ENCODE measurements at places on chromosomes 11 and 22.

GRCh38 chr11:114259551-114259983 is 36.6 kb upstream of the NNMT start:
- DNase-seq, result no peak

DNA sequence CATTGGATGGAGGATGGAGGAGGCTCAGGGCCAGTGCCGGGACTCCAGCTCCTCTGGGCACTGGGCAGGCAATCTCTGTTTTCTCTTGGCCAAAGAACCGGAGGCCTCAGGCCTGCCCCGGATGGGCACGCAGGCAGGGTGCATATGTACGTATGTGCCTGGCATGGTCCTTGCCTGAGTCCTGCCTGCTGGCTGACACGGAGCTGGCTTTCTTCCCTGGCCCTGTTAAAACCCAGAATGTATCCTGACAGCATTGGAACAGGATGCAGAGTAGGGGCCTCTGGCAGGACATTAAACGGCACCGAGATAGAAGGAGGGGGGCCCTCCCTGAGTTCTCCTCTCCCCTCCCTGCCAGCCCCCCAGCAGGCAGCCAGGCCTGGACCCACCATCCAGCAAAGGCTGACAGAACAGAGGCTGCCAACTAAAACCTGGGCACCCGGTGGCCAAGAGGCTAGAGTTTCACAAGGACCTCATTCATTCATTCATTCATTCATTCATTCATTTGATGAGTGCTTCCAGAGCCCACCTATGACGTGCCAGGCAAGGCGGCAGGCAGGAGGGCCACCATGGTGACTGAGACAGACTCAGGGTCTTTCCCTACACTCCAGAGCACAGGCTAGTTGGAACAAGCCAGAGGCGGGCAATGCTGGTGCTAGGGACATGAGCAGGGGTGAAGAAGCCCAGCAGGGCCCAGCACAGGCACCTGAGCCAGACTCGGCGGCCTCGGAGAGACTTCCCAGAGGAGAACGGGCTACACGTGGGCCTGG is 28.8 kb downstream of the FLRT1 start:
- no peak for DNase-seq

- no peak for DNase-seq
Measured at GRCh38 chr11:69392104-69392653, 89.3 kb upstream of the LINC01488 start.

DNA sequence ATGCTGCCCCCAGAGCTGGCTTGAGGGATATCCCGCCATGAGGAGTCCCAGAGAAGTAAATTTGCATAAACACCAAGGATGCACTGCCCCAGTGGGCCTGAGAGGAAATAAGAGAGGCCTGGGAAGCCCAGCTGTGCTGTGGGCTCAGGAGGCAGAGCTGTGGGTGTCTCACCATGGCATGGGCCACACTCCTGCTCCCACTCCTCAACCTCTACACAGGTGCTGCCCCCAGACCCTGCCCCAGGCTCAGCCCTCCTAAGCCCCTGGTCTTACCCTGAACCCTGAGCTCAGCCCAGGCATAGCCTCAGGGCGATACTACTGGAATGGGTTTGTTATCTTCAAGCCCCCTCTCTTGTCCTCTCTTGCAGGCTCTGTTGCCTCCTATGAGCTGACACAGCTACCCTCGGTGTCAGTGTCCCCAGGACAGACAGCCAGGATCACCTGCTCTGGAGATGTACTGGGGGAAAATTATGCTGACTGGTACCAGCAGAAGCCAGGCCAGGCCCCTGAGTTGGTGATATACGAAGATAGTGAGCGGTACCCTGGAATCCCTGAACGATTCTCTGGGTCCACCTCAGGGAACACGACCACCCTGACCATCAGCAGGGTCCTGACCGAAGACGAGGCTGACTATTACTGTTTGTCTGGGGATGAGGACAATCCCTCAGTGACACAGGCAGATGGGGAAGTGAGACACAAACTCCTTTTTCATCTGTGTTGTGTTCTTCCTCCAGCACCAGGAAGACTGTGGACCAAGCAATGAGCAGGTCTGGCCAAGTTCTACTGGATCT is 59.9 kb downstream of the GGTLC2 start:
- DNase-seq, result no peak

GRCh38 chr11:73875840-73876239 is 806 bp downstream of the COA4 start:
- DNase-seq, result no peak

DNA sequence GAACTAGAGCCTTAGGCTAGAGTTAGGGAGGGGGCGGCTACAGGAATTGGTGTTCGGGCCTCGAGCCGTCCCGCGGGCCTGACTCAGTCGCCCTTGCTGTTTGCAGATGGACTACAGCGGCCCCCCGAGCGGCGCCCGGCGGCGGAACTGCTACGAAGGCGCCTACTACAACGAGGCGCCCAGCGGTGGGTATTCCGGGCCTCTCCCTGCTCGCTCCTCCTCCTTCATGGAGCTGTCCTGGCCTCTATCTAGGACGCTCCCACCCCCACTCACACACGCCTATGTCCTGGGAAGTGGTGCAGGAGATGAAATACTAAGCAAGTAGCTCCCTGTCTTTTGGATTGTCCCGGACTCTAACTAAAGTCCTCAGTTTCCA is 1.4 kb downstream of the MYOD1 start:
- no peak for DNase-seq

GRCh38 chr11:88515002-88515401 is 177.5 kb upstream of the CTSC start:
- DNase-seq, result no peak

- DNase-seq, result no peak
Measured at GRCh38 chr11:85946221-85946620, 91.0 kb downstream of the CCDC83 start.

GRCh38 chr11:103325686-103326069 is 216.5 kb downstream of the DYNC2H1 start:
- DNase-seq, result no peak

DNA sequence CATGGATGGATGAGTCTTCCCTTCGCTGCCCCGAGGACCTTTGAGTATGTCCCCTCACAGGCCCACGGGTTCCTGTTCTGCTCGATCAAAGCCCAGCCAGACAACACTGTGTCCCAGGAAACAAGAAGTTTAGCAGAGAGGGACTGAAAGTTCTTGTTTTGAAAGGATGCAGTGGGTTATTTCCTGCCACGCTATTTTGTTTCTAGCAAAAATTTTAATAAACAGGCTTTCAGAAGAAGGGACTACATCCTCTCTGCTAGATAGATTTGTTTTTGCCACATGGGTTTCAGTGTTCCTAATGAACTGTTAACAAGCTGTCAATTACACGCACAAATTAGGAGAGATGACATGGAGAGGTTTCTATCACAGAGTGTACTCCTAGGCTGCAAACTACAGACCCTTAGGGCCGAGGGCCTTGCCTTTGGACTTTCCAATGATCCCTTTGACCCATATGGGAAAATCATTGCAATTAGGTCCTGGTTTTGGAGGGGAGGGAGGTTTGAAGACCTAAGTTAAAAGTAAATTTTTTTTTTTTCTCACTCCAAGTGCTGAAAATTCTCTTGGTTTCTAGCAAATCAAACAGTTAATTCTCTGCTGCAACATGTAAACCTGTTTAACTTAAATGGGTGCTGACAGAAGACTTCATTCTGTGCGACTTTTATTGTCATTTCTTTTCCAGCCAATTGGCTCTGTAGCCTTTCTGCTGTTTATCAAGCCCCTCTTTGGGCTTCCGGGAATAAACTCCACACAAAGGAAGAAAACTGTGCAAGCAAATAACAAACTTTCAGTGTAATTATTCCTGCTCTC is 81.4 kb downstream of the RCN1 start:
- no peak for DNase-seq

DNA sequence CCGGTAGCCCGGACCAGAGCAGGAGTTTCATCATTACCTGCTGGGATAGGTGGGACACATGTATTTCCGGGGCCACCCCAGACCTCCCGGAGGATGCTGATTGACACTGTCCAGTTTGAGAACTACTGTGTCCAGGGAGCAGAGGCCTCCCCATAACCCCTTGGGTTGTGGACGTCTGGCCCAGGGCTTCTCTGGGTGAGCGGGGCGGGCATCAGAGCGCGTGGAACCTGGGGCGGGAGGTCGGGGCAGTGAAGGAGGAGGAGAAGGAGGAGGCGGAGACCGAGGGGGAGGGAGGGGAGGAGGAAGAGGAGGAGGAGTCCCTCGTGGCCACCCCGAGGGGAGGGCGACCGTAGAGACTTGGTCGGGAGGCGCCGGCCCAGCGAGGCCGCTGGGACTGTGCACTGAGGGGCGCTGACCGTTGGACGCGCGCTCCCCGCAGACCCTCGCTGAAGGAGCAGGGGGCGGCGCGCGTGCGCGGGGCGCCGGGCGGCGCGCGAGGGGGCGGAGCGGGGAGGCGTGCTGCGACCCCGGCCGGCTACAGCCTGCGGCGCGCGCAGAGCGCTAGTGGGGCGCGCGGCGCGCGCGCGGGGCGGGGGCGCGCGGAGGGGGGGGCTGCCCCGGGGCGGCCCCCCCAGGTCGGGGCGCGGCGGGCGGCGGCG is at the start of gene GRK3:
GRK3 (plus strand) TSS at position 356 of the 659 bp plus-strand sequence. CDS start 366 bp downstream, outside the sequence.
- DNase-seq, result peak; percentile 57

GRCh38 chr11:122745111-122745510 is 89.6 kb downstream of the UBASH3B start:
- DNase-seq, result no peak

DNA sequence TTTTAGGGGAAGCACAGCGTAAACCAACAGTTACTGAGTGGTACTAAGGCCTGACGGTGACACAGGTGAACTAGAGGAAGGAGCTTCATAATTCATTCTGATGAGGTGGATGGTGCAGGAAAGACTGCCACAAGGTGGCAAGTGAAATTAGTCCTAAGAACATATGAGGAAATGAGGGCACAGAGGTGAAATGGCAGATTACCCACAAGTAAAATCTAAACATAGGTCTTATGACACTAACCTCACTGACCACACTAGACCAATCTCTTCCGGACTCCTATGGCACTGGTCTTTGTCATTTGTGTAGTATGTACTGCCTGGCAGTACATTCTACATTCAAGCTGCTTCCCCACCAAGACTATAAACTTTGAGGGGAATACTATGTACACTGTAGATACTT is 20.2 kb downstream of the GAB2 start:
- DNase-seq, result no peak

- no peak for DNase-seq
Measured at GRCh38 chr22:49018601-49019000, 809.1 kb downstream of the BRD1 start.

DNA sequence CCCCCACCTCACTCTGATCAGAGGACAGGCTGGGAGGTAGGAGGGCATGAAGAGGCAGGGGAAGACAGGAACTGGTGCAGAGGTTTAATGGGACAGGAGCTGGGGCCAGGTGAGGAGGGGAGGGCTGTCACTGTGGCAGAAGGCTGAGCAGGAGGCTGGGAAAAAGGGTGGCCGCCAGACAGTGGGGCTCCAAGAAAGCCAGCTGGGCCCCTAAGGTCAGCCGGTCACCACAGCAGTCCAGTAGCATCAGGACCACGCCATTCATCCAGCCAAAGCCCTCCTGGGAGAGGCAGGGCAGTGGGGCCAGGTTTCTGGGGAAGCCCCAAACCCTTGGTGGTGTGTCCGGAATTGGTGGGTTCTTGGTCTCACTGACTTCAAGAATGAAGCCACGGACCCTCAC is 8.5 kb upstream of the TREH start:
- DNase-seq, result no peak

DNA sequence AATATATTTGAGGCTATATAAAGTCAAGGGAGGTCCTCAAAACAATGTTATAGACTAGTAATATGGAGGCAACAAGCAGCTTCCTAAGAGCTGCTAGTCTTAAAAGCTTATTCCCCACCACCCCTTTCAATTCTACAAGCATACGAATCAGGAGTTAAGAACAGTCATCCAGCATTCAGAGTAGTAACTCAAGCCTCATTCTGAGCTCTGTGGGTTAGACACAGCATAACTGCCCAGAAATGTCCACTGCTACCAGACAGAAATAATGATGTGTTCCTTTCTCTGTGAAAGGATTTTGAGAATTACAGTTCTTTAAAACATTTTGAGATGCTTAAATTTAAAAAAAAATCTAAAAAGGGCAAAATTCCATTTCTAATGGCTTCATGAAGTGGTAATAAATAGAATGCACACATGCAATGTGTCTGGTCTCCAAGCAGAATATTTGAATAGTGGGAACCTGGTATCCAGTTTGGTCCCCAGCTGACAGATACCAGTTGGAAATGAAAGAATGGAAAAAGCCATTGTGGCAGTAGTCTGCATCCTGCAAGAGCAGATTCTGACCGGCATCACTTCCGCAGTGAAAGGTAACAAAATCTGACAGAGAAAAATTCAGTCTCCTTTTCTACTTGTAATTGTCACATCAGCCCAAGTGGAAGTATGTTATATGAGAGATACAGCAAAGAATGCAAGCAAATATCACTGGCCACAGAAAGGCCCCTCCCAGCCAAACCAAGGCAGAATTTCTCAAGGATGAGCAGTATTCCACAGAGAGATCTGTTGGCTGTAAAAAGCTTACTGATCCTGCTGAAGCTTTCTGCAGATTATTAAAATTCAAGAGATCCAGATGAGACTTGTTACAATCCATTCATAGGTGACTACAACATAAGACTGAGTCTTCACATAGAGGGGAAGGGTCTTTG is 310.8 kb upstream of the PITPNB start:
- no peak for DNase-seq

- DNase-seq, result no peak
Measured at GRCh38 chr11:102085864-102086551, 24.2 kb upstream of the YAP1 start.

GRCh38 chr22:29814003-29814402 is 24.1 kb downstream of the ASCC2 start:
- no peak for DNase-seq

DNA sequence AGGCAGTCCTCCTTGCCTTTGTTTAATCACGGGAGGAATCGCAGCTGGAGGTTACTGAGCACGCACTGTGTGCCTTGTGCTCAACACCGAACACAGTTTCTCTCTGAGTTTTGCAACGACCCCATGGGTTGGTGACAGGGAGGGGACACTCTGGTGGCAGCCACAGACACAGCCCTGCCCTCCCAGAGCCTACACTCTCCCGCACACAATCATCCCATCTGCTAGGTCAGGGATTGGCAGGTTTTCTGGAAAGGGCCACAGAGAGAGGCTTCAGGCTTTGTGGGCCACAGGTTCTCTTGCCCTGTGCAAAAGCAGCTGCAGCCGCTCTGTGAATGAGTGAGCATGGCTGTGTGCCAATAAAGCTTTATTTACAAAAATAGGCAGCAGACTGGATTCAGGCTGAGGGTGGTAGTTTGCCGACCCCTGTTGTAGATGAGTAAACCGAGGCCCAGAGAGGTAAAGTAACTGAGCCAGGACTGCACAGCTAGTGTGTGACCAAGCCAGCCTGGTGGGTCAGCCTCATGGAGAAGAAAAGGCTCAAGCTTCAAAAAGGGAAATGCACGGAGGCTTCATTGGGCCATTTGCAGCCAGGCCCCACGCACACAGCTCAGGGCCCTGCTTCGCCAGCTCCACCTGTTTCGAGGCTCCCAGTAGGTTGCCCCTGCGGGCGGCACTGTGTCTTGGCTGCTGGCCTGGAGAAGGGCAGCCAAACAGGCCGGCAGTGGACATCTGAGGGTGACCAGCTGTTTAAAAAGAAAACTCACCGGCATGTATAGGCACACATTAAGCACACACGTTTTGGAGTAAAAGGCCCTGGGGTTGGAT is 16.3 kb downstream of the LTO1 start:
- DNase-seq, result no peak

All from left renal cortex interstitium (tissue), 4 donors.